ENCODE measurements at places on chromosomes 2 and 18.

DNA sequence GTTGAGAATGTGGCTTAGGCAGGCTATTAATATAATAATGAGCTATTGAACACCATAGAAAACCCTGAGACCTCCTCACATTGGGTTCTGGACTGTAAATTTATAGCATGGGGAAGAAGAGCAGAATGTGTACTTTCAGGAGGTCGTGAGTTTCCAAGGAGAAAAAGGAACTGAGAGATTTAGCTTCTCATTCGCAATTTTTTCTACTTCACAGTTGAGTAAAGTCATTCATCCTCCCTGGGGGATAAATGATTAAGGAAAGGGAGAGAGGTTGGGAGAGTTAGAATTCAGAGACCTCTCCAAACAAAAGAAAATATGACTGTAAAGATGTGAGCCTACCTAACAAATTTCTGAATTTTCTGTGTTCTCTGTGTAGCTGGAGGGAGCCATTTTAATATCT, 205.8 kb upstream of the CYRIA start:
- no peak for DNase-seq

DNA sequence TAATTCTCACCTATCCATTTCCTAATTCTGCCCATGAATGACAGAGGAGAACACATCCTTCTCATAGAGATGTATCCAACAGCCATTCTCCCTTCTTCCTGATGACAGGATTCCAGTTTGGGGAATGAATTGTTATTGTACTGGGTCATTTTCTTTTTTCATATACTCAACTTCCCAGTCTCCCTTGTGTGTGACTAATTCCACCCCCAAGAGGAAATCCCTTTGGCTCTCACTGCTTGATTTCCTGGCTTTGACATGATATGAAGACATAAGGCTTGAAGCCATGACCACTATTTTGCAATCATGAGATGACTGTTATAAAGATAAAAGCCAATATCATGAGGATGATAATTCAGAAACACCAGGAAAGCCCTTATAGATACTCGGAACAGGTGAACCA, 384.7 kb upstream of the ACVR2A start:
- DNase-seq, result no peak

- no peak for DNase-seq
Measured at GRCh38 chr2:9565436-9566153, 10.0 kb upstream of the ADAM17 start.

- DNase-seq, result no peak
Measured at GRCh38 chr2:25993049-25993448, 10.8 kb upstream of the KIF3C start.

DNA sequence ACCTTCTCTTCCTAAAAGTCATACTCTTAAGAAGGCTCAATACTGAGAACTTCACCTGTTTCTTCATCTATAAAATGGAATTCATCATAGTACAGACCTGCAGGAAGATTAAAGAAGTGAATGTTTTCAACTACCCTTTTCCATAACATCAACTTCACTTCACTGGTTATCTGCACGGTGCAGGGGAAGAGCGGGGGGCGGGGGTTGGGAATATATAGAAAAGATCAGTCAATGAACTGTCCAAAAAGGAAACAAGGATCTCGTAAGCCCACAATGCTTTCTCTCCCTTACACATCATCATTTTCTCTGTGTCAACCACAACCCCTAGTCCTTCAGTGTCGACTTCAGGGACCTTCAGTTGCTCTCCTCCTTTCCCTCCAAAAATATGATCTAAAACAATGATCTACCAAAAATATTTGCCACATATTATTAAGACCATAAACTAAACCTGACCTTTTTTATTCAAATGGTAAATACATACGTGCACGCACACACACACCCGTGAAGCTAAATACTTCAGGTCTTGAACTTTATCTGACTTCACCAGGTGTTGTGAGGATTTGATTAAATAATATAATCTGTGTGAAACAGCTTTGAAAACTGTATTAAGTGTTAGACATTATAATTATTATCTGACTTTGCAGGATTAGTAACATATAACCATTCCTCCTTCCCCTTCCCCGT, 4.9 kb downstream of the MBOAT2 start:
- DNase-seq, result no peak

DNA sequence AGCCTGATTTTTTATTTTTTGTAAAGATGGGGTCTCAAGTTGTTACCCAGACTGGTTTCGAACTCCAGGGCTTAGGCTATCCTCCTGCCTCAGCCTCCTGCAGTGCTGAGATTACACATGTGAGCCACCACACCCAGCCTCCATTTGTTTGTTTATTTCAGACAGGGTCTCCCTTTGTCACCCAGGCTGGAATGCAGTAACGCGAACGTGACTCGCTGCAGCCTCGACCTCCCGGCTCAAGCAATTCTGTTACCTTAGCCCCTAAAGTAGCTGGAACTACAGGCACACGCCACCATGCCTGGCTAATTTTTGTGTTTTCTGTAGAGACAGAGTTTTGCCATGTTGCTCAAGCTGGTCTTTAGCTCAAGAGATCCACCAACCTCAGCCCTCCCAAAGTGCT, 27.2 kb downstream of the UBXN4 start:
- DNase-seq, result no peak

DNA sequence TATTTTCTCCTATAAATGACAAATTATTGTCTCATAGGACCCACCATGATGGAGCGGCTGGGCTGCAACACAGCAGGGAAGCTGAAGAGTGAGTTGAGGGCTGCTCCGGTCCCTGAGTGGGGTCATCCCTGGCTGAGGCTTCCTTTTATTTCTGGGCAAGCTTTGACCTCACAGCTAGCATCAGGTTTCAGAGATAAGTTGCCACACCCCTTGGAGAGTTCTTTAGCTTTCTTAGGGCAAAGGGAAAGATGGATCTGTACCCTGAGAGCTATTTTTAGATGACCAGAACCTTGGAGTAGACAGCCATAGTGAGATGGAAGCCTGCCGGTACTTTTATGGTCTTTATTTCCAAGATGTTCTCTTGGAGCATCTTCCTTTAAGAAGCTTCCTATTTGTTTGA, 11.5 kb downstream of the MYL1 start:
- no peak for DNase-seq
